Omental fat pad (tissue), 4 donors: ENCODE measurements at places on chromosomes 2 and 18. TPM values are rescaled to one million over a fixed set of nuclear protein-coding genes. Genes with fewer than 3 reads are reported as not detected.

- DNase-seq: no peak
Measured at GRCh38 chr2:151114874-151115273, 146.8 kb downstream of the RBM43 start.

CTIF gene
- 94.0 TPM for total RNA-seq

- no peak for DNase-seq
Measured at GRCh38 chr2:30527411-30527810, 80.4 kb downstream of the LCLAT1 start.

TUBA3E gene
- not detected for total RNA-seq

DNA sequence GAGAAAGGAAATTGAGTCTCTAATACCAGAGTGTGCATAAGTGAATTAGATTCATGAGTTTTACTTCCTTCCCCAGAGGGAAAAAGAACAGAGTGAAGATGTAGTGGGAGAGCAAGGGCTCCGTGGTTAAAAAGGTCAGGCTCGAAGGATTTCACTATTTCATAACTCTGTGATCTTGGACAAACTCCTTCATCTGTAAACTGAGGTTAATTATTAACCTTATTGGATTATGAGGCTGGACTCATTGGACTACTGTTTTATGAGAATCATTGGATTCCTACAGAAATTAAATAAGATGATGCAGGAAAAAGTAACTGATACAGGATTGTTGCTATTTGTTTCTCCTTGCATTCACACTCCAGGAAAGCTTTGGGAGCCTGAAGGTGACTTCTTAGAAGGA is 45.0 kb downstream of the SRD5A2 start:
- DNase-seq: no peak

- DNase-seq: no peak
Measured at GRCh38 chr2:25187729-25188350, 19.5 kb upstream of the POMC start.

DNA sequence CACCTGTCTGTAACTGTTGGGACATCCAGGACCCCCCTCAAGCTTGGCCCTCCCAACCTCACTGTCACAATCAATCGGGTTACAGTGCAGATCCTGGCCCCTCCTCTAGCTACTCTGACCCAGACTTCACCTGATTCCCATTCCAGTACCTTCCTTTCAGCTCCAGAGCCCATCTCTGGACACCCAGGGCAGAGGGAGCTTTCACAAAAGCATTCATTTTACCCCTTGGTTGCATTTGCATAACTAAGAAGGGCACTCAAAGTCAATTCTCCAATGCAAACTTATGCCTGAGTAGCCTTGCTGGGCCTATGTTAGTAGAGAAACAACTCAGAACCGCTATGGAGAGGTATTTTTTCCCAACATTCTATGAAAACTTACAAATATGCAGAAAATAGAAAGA is 7.4 kb downstream of the ZAP70 start:
- no peak for DNase-seq

ADRA2B gene
- 9.8 TPM for total RNA-seq

DNA sequence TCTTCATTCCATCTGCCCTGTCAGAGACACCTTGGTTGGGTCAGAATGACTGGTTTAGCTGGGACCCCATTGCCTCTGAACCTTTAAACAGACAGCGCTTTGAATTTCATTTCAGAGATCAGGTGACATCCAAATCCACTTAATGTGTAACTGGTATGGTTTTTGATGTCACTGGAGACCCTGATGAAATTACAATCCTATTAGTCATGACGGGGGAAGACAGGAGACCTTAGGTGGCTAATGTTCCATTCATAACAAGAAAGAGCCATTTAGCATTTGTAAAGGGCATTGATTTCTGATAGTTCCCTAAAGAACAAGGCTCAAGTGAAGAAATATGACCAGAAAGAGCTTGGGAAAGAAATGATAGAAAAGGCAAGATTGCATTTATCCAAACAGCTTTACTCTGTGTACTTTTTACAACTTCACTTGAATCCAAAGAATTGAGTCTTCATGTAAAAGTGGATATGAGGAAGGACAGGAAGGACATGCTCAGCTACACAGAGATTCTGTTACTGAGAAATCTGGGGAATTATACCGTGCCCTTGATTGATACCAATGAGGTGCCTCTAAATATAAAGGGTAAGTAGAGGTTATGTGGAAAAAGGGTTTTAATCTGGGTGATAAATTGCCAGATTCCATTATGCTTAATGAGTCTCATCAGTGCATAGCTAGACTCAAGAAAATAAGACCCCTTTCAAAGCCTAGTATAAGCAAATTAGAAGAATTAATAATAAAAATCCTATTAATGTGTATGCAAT is 198.2 kb downstream of the NCKAP5 start:
- no peak for DNase-seq

DNA sequence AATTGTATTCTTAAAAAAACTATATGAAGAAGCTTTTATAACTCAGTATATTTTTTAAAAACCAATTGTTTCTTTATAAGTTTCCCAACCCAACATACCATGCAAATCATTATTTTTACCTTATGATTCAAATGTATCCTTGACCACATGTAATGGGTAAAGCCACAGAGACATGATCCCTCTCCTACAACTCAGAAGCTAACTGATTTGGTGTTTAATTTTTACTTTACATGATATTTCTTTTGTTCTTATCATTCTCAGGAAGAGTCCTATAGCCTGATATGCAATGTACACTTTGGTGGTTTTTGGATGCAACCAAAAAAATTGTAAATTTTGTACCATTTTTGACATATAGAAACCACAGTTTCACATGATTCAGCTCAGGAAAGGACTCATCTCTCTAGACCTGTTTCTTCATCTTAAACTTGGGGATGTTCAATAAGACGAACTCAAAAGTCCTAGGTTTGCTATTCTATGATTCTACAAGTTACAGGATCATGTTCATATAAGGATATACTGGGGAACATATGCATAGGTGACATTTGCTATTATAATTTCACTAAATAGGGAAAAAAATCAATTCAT is 85.2 kb upstream of the RBBP8 start:
- DNase-seq: no peak

GRCh38 chr18:11570769-11571412 is 38.5 kb upstream of the SLC35G4 start:
- DNase-seq: no peak

DNA sequence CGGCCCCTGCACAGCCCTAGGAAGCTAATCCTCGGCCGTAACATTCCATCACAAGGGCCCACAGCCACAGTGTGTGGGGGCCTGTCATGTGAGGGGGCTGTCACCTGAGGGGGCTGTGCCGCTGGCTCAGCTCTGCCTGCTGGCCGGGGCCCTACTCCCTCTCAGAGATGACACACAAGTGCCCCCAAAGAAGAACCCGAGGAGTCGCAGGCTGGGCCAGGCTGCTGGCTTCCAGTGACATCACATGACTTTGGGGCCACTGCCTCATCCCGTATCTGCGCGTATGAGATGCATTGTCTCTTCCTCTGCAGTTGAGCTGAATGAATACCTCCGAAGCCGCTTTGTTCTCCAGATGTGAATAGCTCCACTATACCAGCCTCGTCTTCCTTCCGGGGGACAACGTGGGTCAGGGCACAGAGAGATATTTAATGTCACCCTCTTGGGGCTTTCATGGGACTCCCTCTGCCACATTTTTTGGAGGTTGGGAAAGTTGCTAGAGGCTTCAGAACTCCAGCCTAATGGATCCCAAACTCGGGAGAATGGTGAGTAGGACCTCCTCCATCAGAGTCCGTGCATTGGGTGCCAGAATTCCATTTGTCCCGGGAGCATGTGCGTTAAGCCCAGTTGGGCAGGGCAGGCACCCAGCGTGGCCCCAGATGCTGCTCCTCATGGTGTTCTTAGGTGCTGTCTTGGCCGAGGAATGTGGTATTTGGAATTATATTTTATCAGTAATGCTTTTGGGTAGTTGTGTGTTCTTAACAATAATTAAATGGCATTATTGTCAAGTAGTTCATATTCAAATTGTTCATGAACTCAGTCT is at the start of gene CNDP1:
TSS of gene CNDP1 (plus strand) at position 351 of the 820 bp plus-strand sequence. CDS start at position 519, 168 bp downstream.
- no peak for DNase-seq

GRCh38 chr18:10852385-10853303 is 296.7 kb downstream of the PIEZO2 start:
- DNase-seq: no peak

AMER3 gene
- total RNA-seq: not detected

GRCh38 chr2:217282531-217282930 is 422.7 kb upstream of the TNP1 start:
- DNase-seq: no peak

DNA sequence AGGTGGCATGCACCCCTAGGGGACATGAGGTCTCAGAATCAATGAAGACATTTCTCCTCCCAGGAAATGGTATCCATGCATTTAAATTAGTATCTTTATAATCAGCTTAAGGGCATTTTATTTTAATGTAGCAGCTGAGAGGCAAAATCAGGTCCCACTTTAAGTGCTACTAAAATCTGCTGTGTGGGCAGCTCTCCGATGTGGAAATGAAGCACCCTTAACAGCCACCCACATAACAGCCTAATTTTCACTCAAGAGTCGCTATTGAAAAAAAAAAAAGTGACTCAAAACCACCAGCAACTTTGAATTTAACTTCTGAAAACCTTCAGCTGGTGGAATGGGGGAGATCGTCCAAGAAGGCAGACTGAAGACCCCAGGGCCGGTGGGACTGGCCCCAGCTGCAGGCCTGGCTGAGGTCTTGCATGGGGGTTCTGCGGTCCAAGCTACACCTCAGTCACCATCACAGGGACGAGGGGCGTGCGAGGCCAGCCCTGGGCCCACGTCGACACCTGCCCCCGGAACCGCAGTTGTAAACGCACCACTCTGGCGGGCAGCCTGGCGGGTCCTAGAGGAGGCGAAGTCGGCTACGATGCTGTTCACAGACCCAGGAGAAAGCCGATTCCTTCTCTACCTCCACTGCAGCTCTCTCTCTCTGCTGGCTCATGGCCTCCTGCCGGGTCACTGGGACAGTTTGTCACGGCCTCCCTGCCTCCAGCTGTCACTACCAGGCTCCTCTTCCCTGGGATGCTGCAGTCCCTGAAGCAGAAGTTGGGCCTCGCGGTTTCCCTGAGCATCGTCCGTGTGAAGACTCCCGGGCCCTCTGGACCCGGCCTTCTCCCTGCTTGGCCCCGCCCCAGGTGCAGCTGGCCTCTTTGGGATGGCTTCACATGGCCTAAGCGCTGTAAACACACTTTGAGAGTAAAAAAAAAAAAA is 111.9 kb downstream of the KCNF1 start:
- no peak for DNase-seq

DNA sequence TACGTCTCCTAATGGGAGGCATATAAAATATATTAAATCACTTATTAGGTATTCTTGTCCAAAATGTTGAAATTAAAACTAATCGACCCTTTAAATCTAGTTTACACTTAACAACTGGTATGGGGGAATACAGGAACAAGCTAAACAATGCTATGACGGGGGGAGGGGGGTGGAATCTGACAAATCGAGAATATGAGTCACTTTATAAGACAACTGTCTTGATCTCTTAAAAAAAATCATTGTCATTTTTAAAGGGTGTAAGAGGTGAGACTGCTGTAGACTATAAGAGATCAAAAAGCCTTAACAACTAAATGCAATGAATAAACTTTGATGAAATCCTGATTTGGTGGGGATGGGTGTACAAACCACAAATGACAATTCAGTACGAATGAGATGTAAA is 6.0 kb downstream of the MAP3K2 start:
- DNase-seq: no peak

FLACC1 gene
- 3.2 TPM for total RNA-seq

DNA sequence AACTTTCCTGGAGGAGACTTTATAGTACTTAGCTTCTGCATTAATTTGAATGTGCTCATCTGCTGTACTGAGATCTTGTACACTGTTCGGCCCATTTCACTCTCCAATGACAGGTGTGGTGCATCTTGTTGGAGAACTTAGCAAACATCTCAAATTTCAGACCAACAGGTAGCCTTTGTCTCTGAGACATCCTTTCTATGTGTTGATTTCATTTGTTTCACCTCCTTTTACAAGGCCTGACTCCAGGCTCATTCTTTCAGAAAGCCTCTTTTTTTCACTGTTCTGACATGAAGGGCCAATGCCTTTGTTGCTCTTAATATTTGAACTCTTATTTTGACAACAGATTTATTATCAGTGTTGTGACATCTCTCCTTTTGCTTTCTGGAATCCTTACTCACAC is 271.8 kb upstream of the FANCL start:
- DNase-seq: no peak

- no peak for DNase-seq
Measured at GRCh38 chr2:71807581-71808451, 339.8 kb downstream of the CYP26B1 start.

DNA sequence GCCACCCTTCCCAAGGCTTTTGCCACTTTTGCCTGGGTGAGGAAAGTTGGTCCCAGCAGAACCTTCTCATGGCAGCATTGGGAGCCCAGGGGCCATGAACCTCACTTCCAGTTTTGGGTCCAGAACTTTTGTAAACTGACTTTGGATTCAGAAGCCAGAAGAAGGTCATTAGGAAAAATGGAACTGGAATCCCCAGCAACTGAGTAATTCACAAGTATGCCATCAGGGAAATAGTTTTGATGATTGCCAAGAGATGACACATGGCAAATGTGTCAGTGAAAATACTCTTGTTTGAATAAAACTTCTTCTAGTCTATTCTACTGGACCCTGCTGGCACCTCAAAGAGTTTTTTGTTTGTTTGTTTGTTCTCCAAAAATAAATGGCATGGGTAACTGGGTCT is 203.7 kb downstream of the SETBP1 start:
- DNase-seq: no peak

DNA sequence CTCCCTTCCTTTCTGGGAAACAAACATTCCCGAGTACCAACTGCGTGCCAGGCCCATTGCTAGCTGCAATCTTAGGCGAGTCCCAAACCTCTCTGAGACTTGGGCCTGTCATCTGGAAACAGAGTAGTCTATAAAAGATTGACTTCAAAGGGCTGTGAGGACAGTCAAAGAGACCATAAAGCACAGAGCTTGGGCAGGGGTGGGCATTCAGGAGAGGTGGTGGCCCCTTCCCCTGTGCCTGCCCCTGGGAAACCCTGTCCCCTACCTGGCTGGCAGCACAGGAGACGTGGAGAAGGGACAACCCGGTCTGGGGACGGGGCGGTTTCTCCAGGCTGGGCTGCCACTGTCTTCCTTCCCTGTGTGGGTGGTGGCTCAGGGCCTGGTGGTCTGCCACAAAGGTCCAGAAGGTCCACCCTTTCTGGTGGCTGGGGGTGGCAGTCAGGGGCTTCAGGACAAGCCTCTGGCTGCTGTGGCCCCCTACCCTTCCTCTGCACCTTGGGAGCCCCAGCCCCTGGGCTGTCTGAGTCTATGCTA is 33.9 kb upstream of the FOSL2 start:
- no peak for DNase-seq
